ENCODE measurements at places on chromosomes 2 and 18. TPM values are rescaled to one million over a fixed set of nuclear protein-coding genes. Genes with fewer than 3 reads are reported as not detected.

DNA sequence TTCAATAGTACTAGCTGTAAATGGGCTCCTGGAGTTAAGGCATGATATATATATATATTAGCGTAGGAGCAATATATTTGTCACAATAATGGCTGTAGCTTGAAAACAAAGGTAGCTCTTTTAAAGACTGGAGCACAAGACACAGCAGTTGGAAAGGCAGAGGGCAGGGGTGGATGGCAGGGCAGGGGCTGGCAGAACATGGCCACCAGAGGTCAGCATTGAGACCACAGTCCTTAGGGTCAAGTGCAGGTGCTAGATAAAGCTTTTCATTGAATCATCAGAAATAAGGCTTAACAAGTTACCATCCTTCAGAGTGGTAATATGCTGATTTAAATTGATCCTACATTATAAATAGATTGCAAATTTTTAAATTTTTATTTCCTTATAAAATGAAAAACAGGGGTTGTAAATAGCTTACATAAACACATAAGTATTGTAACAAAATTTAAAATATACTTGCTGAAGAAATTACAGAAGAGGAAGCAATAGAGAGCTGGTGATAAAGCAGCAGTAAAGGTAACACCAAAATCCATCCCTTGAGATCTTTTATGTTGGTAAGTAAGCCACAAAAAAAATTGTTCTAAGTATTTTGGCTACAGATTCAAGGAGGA is 161.2 kb upstream of the PIEZO2 start:
- DNase-seq, result peak; percentile 17

- DNase-seq, result no peak
Measured at GRCh38 chr2:23772056-23772455, 154.9 kb downstream of the ATAD2B start.

DNA sequence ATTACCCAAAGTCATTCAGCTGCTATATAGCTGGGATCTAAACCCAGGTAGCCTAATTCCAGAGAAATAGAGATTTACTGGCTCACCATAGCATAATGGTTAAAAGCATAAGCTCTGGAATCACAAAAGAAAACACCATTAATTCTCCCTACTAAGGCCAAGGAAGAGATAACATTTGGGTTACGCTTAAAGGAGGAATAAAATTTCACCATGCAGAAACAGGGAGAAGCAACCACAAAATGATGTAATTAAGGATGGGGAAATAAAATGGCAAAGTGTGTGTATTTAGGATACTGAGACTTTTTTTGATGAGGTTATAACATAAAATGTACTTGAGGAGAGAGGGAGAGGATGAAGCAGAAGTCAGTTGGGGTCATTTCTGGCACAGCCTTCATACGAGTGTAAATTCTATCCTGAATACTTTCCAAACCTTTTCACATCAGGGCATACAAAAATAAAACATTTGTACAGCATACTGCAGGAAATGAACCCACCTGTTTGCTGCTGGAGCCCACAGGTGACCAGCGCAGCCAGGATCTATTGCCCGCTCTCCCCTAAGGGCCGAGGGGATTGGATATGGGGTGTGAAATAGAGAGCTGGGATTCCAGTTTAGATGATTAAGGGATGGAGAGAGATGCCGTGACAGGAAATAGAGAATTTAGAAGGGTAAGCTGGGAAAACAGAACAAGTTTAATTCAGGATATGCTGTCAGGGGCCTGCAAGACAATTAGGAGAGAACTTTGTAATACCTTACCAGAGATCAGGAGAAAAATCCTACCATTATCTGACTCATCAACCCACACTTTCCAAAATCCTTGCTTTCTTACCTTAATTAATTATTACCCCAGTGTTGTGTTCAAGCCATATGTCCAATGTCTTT is 43.8 kb upstream of the SERTAD2 start:
- no peak for DNase-seq

DNA sequence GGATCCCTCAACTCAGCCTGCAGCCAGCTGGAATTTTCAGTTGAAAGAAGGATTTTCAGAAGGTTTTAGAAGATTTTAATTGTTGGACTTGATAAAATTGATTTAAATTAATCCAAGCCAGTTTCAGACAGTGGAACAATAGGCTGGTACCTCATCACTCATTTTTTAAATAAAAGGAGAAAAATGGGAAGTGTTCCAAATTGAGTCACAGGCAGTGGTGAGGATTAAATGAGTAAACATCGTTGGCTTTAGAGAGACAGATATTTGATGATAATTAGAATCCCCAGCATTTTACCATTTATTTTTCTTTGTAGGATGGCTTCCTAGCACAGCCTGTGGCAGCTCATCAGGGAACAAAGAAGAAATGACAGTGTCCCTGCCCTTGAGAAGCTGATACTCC is 7.4 kb downstream of the CXCR4 start:
- DNase-seq, result no peak

DNA sequence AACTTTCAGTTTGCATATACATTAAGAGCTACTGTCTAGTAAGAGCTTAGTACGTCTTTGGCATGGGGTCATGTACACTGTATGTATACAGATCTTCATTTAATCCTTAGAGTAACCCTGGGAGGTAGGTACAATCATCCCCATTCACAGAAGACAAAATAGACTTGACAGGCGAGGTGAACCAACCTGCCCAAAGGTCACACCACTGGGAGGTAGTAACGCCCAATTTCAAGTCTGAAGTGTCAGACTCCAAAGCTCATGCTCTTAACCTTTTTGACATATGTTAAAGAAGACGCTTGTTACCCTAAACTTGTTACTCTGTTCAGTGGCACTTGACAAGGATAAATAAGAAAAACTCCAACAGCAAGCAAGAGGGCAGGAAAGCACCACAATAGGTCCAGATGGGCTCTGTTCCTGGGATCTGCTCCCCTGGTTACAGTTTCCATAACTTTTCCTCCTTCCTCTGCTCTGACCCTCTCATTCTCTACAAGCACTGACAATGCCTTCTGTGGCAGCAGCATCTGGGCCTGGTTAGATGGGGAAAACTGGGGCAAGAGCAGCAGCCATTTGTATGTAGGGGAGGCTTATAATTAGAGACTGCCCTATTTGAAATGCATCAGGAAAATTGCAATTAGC is 64.7 kb upstream of the SERTAD2 start:
- no peak for DNase-seq

- DNase-seq, result no peak
Measured at GRCh38 chr18:13451661-13452387, 233.3 kb downstream of the LDLRAD4 start.

Gene CHCHD5
- total RNA-seq, result 11.1 TPM

Gene ANKRD53
- total RNA-seq, result not detected

Gene GALNT13
- not detected for total RNA-seq

DNA sequence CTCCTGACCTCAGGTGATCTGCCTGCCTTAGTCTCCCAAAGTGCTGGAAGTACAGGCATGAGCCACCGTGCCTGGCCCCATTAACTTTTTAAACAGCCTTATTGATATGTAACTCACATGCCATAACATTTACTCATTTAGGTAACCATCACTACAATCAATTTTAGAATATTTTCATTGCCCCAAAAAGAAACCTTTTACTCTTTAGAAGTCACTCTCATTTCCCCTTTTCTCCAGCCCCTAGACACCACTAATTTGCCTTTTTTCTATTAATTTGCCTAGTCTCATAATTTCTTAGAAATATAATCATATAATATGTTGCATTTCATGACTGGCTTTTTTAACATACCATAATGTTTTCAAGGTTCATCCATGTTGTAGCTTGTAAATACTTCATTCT is 57.2 kb upstream of the TACR1 start:
- no peak for DNase-seq

Gene TMEM185B
- total RNA-seq, result 23.2 TPM

DNA sequence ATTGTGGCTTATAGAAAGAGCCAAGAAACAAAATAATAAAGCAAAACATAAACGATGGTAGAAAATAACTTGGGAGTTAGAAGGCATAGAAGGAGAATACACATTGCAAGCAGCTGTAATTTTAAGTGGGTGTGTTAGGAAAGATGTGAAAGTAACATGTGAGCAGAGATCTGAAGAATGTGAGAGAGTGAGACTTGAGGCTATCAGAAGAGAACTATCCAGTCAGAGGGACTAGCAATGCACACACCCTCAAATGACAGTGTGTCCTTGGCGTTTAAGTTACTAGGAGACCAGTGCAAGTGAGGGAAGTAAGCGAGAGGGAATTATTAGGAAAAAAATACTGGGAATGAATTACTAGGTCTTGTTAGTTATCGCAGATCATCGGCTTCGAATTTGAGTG is 304.9 kb downstream of the DSEL start:
- no peak for DNase-seq

- DNase-seq, result no peak
Measured at GRCh38 chr2:207285473-207285815, 119.7 kb upstream of the KLF7 start.

DNA sequence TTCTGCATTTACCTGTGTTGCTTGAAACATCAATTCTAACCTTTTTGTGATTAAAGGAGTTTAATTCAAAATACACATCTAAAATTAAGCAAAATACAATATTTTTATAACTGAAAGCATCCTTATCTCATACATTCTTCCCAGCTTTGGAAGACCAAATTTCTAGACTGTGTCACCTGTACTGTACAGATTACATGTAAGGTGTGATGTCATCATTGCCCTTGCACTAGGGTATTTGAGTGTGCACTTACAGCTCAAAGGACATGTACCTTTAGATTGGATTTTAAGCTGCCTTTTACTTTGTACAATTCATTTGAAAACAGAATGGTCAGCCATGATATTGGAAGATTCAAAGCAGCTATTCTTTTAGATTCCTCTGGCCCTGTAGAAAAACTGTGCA is 932.8 kb upstream of the POU3F3 start:
- no peak for DNase-seq

Gene DSC3
- not detected for total RNA-seq

DNA sequence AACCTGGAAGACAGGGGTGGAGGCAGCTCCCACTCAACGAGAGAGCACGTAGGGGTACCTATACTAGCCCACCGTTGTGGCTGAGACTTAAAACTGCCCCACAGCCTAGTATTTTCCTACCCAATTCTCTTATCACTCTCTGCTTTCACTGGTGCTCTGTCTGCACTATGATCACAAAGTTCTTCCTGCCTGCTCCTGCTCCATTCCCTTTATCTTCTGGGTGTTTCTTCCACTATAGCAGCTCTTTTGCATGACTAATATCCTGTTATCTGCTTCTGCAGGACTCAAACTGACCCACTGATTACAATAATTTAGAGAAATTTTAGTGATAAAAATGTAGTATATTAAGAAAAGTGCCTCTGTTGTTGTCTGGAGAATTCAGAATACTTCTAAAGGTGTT is 184.8 kb downstream of the LRP1B start:
- no peak for DNase-seq

DNA sequence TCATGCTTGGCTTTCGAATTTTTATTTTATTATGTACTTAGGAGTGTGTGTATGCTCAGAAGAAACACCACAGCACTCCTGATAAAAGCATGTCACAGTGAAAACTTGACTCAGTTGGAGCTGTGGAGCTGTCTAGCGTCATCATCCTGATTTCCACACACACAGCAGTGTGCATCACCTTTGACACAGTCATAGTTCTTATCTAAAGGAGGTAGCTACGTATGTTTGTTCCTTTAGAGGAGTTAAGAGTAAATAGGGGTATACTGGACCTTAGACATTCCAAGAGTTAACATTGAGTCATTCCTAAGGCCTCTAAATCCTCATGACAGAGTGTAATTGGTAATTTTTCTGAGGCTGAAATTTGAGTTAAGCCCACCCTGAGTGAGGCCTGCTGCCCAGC is 96.9 kb downstream of the PHLPP1 start:
- no peak for DNase-seq

DNA sequence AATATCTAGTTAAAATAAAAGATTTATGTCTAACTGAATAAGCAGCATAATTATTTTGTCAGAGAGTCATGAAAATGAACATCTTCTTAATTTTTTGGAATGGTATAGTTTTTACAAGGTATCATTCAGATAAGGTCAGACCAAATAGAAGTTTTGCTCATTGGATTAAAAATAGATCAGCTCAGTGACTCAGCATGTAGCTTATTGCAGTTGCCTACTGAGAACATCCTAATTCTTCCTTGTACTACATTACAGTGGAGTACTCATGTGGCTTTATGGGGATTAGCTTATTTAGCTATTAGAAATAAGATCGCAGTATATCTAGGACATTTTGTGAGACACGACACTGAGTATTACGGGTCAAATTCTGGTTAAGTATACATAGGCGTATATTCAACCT is 38.2 kb upstream of the PPM1B start:
- no peak for DNase-seq

DNA sequence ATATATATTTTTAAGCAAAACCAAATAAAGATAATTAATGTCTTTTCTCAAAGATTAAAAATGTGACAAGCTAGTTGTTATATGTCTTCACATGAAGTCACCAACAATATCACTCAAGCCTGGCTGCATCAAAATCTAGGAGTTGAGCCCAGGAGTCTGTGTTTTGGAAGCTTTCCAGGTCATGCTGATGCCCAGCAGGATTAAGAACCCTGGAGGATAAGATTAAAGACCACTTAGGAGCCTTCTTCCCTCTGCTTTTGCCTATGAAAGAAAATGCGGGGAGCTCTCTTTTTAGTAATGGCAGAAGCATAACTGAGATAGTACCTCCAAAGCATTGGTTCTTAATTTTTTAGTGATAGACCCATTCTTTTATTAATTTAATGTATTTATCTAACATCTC is 157.4 kb downstream of the ASXL3 start:
- no peak for DNase-seq

Gene AMER3
- total RNA-seq, result not detected

GRCh38 chr18:42649331-42650035 is 466.0 kb downstream of the RIT2 start:
- no peak for DNase-seq

- DNase-seq, result no peak
Measured at GRCh38 chr2:226256709-226257376, 542.8 kb downstream of the IRS1 start.

GRCh38 chr18:58364876-58365528 is 263.9 kb downstream of the ALPK2 start:
- DNase-seq, result no peak

DNA sequence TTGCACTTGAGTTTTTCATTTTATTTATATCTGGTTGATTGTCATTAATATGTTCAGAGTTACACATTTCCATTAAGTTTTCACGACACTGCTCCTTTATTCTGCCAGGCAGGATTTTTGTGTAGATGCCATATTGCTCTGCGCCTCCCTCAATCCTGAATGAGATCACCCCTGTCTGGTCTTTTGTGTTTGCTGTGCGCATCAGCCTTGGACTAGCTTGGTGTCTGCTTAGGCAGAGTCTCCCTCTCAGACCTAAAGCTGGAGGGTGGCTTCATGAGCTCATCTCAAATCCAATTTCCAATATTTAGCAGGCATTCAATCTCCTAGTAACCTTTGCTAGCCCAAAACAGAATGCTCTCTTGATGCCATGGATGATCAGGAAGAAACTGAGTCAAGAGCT is 137.4 kb downstream of the SMAD7 start:
- peak; percentile 4 for DNase-seq

- no peak for DNase-seq
Measured at GRCh38 chr2:132392221-132392620, 24.4 kb upstream of the GPR39 start.

All from transverse colon (tissue), 4 donors.